ENCODE measurements at places on chromosomes 2 and 18. TPM values are rescaled to one million over a fixed set of nuclear protein-coding genes. Genes with fewer than 3 reads are reported as not detected.

DNA sequence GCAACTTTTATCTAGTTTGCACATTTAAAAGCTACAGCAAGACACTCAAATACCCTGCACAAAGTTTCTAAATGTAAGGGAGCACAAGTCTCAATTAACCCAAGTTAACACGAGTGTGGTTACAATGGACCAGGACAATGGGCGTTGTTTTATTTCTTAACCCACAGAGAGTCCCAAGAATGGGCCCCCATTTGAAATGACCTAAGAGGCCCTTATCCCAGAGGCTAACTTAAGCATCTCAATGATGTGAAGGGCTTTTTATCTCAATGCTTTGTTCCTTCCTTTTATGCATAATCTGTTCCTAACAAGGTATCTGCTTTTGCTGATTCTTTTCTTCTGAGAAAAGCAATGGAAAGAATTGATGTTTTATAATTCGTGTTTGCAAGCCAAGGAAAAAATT is 151.5 kb upstream of the SALL3 start:
- no peak for ATAC-seq

GAD1 gene
- 0.73 TPM for total RNA-seq

SPHKAP gene
- total RNA-seq: not detected

GRCh38 chr18:49666045-49666775 is 104.4 kb downstream of the LIPG start:
- ATAC-seq: no peak

DNER gene
- total RNA-seq: not detected

DNA sequence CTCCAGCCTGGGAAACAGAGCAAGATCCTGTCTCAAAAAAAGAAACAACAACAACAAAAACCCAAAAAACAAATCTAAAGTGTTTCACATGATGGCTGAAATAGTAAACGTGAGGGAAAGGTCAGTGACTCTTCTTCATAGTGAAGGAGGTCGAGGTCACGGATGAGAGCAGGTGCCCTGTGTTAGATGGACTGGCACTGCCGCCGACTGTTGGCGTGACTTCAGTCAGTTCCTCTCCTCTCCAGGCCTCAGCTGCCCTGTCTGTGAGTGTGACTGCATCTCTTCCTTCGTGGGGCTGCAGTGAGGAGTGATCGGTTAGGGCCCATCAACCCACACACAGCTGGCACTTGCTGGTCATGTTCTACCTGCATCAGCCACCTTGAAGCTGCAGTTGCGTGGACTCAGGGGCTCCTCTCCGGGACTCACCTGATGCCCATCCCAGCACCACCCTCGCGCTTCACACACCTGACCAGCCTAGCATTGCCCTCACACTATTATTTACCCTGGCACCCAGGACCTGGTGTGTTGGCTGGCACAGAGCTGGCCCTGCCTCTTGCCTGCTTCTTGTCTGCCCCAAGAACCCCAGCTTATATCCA is 30.1 kb upstream of the TMEM87B start:
- ATAC-seq: no peak

DNA sequence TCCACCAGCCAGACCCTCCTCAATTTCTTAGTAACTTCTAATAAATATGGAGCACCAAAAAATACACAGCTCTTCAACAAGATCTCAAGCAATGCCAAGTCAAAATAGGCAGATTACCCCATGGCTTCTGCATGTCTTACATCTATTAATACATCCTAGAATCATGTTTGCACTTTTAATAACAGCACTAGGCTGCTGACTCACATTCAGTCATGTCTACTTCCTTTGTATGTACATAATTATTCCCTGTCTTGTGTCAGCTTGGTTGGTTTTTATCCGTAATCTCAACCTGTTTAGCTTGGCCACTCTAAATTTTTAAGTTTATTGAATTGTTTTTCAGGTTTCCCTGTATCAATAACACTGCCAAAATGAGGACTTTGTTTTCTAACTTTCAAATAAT is 420.1 kb upstream of the ACVR2A start:
- ATAC-seq: no peak

- ATAC-seq: no peak
Measured at GRCh38 chr2:231450548-231450989, 13.7 kb downstream of the NCL start.

- peak; percentile 93 for ATAC-seq
Measured at GRCh38 chr2:111930875-111931274, 32.5 kb downstream of the MERTK start.

SPATA3 gene
- total RNA-seq: 2.2 TPM

DNA sequence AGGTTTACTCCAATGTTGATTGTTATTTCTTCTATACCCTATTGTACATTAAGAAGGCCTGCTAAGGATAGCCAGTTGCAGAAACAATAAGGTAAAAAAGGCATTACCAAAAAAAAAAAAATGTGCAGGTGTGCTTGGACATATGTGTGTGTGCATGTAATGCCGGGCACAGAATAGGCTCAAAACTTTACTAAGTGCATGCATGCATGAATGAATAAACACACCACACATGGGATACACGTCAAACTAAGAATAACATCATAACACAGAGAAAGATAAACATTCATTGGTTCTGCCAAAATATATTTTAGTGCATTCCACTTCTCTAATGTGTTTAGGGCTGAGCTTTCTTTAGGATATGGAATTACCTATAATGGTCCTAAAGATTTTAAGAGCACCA is 298.2 kb downstream of the TCF4 start:
- ATAC-seq: no peak

IL36B gene
- not detected for total RNA-seq

- ATAC-seq: no peak
Measured at GRCh38 chr2:128617029-128617590, 298.4 kb upstream of the HS6ST1 start.

SAG gene
- total RNA-seq: 1.7 TPM

COL4A3 gene
- 0.35 TPM for total RNA-seq

CDK15 gene
- not detected for total RNA-seq

- ATAC-seq: no peak
Measured at GRCh38 chr2:151808258-151809072, 19.8 kb downstream of the ARL5A start.

DNA sequence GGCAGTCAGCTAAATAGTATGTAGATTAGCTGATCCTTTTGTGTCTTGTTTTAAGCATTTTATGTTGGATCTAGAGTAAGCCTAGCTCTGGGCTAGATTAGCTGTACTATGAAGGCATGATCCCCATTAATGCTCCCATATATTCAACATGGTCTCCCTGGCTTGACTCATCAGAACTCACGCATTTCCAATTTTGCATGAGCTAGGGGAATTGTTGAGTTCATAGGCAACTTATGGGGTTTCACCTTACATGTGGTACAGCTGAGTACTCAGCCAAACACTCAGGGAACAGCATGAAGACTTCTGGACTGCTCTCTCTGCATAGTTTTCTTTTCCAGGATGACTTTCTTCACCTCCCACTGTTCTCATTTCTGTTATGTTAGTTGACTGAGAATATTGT is 248.2 kb downstream of the TMX3 start:
- ATAC-seq: peak; percentile 34

RNASEH1 gene
- 31.7 TPM for total RNA-seq

GALNT14 gene
- total RNA-seq: 0.52 TPM

GRCh38 chr2:202911203-202911511 is 316 bp downstream of the WDR12 start:
- no peak for ATAC-seq

- no peak for ATAC-seq
Measured at GRCh38 chr18:9475643-9476591, 604 bp downstream of the RALBP1 start.

MC4R gene
- not detected for total RNA-seq

XDH gene
- 1.4 TPM for total RNA-seq

DNA sequence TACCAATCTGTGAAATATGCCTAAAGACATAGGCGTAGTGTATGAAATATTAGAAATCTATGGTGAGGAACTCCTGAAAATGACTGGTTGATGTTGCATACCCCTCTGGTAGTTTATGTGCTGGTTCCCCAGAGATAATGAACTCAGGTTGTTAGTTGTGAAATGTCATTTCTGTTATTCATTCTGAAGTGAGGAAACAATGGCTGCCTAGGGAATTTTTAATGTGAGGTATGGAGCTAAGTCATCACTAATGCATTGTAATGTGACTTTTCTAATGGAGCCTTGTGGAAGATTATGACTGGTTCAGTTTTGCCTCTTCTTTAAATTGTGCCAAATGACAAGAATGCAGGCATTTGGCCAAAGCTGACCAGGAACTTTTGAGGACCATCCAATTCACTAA is 61.6 kb upstream of the RAB27B start:
- ATAC-seq: no peak

GPR35 gene
- 4.4 TPM for total RNA-seq

MAP3K19 gene
- total RNA-seq: 0.13 TPM

- no peak for ATAC-seq
Measured at GRCh38 chr18:58183226-58183625, 139.2 kb downstream of the NEDD4L start.

- peak; percentile 93 for ATAC-seq
Measured at GRCh38 chr2:71353248-71353647, 21.7 kb downstream of the ZNF638 start.

CD302 gene
- 0.29 TPM for total RNA-seq

- ATAC-seq: peak; percentile 64
Measured at GRCh38 chr2:57906152-57906732, 140.4 kb upstream of the VRK2 start.

DNA sequence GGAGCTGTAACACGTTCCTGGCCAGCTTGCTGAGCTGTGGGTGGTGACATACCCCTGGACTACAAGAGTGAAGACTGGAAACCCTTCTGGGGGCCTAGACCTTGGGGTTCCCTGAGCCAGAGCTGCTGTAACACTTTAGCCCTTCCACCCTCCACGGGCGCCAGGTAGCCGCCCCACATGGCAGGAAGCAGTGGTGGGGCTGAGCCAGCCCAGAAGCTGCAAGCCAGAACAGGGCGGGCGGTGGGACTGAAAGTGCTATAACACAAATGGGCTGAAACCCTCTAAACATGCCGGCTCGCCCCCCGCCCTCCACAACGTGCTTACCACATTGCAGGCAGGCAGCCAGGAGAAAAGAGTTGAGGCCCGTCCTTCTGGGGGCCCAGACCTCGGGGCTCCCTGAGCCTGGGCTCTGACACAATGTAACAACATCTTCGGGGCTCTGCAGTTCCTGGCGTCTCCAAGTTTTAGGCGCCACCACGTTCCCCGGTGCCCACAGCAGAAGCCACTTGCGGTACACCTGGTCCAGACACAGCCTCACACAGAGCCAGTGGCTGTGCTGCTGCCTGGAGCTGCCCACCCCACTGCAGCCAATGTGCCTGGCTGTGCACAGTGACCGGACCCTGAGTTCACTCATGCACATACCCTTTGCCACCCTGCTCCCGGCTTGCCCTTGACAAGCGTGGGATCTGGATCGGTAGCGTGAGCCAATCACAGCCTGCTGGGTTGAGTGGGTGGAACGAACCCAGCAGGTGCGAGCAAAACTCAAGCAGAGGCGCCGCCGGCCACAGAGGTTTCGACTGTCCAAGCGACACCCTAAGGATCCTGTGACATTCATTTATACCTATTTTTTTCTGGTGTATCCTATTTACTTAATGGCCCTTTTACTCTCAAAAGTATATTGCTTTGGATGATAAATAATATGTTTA is 127.4 kb upstream of the FHL2 start:
- ATAC-seq: no peak

DSG4 gene
- total RNA-seq: not detected

DNA sequence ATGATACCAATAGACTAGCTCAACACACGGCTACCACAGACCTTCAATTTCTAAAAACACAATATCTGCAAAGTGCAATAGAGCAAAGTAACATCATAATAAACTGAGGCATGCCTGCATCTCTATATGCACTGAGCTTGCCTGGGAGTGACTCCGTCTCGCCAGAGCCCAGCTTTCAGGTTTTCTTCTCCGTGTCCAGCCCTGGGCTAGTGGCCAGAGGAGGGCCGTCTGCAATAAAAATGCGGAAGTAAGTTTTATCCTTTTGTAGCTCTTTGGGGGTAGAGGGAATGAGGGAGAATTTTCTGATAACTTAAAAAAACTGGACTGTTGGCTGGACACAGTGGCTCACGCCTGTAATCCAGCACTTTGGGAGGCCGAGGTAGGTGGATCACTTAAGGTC is 41.0 kb upstream of the GPR17 start:
- ATAC-seq: no peak

- no peak for ATAC-seq
Measured at GRCh38 chr2:130882111-130882690, 45.5 kb downstream of the ARHGEF4 start.

GRCh38 chr2:144310889-144311608 is 208.9 kb downstream of the ZEB2 start:
- ATAC-seq: peak; percentile 86

ABCB11 gene
- total RNA-seq: not detected
